ENCODE measurements at places on chromosomes 16 and 17.

- DNase-seq: no peak
Measured at GRCh38 chr17:57403236-57403635, 146.9 kb downstream of the MSI2 start.

GRCh38 chr16:54946909-54947308 lies 16.2 kb downstream of the IRX5 start:
- no peak for DNase-seq

DNA sequence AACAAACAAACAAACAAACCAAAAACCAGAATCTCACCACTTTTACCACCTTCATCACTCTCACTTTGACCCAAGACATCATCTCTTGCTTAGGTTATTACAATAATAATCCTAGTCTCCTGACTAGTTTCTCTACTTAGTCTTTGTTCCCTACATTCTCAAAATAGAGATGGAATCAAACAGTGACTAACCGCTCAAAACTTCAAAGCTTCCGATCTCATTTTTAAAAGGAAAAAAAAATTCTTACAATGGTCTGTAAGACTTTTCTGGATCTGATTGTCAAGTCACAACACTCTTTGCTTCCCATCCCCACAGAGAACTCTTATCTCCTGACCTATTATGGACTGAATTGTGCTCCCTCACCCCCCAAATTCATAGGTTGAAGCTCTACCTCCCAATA lies 60.9 kb downstream of the SPAG9 start:
- no peak for DNase-seq

GRCh38 chr16:17470908-17471718 lies at the start of gene XYLT1:
Gene XYLT1 (minus strand): TSS chr16:17470960. CDS start chr16:17470796, 164 bp downstream.
- peak; percentile 95 for DNase-seq

DNA sequence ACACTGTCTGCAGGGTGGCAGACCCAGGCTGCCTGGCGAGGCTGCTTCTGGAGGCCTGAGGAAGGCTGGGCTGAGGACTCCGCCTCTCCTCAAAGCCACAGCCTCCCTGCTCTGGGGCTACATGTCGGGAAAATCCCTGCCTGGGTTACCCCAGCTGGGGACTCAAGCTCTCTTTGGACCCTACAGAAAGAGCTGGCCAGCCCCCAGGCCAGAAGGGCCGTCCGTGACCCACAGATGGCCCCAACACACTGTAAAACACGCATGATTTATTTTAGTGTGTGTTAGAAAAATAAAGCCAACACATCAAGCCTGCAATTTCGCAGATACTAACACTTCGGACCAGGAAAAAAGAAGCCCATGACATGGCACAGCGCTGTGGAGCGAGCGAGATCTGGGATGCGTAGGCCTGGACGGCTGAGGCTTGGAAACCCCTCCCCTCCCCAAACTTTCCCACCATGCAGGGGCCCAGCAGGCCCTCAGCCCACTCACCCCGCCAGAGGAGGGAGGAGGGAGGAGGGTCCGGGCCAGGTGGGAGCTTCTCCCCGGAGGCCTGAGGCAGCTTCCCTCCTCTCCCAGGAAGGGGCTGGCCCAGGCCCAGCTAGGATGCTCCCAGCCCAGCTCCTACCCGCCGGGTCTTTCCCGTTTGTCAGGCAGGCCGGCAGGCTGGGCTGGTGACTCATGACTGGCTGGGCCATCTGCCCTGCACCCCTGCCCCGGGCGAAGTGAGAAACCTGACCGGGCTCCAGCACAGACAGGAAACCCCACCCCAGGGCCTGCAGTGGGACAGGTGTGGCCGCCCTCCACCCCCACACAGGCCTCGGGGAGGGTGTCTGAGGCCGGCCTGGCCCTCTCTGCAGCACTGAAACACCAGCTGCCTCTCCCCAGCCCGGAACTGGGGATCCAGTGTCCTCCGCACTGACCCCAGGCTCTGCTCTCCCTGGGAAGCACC lies 34.1 kb upstream of the SLC38A10 start:
- DNase-seq: peak; percentile 83

DNA sequence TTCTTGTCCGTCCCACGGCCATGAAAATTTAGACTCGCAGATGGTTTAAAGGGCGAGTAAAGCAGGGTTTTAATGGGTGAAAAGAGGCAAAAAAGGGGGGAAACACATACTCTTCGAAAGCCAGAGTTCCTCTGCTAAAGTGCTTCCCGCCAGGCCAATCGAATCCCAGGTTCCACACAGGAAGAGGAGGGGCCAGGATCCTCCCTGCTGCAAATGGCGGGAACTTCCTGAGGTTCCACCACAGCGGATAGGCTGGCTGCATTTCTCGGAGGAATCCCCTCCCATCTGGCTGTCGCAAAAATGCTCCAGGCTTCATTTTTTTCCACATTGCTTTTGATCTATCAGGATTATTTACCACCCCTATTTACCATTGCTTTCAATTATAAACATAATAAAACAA lies 670.1 kb upstream of the CA10 start:
- no peak for DNase-seq

DNA sequence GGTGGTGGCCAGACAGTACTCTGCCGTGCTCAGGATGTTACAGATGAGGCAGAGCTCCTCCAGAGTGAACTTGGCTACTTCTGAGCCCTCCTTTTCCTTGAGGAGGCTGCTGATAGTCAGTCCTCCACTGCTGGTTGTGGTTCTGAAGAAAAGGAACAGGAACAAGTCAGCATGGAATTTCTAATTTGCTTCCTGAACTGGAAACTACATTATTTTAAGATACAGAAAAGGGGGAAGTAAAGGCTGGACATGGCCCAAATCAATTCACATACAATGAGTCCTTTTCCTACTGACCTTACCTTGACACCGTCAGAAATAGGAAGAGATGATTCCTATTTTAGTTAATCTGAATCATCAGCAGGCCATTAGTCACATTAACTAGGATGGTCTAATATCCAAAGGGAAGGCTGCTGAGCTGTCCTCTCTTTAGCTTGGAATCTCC lies 154.2 kb downstream of the VPS53 start:
- no peak for DNase-seq

DNA sequence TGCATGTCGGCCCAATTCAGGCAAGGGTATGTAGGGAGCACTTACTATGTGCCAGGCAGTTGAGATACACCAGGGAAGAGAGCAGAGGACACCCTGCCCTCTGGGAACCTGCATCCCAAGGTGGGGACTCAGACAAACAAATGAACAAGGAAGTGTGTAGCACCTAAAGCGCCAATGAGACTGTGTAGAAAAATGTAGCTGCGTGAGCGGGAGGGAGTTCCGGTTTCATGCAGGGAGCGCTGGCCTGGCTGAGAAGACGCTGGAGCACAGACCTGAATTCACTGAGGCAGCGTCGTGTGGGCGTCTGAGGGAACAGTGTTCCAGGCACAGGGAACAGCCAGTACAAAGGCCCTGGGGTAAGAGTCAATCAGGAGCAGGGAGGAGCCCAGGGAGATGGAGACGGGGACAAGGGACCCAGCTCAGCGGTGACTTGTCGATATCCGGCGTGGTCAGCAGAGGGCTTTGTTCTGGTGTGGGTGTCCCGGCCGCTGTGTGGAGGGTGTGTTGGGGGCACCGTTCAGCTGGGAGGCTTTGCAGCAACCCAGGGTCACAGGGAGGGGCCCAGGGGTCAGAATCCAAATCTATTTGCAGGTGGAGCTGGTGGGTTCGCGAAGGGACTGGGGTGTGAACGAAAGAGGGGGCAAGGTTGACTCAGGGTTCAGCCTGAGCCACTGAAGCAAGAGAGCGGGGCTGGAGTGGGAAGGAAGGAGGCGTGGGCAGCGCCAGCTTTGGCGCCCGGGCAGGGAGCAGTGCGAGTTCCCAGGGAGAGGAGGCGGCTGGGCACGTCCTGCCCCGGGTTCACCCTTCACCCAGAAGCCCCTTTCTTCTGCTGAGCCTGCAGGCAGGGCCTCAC lies 17.8 kb upstream of the OSGIN1 start:
- no peak for DNase-seq

DNA sequence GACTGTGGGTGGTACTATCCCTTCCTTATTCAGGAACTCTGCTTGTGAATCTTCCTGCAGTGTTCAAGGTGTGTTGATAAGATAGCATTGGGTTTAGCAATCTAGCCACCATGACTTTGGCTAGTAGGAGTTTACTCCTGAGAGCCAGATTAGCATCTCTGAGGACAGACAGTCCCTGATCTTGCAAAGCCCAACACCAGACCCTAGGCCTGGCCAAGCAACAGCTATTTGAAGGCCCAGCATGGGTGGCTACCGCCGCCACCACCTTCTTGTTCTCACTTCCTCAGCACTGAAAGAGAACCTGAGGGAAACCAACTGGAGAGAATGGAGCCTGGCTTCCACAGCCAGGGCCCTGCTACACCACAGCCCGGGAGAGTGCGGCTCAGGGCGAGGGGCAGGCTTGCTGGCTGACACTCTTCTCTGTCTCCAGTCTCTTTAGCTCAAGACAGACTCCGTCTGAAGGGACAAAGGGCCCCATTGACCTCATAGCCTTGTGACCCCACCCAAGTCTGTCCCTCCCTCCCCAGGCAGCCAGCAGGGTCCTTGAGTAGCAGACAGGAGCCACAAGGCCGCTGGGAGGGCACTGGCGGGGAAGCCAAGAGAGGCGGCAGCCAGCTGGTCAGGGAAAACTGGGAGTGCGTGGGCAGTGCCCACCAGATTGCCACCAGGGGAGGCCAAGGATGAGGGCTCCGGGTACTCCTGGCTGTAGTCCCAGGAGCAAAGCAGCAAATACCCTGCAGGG lies 10.9 kb upstream of the ARHGAP23 start:
- no peak for DNase-seq

DNA sequence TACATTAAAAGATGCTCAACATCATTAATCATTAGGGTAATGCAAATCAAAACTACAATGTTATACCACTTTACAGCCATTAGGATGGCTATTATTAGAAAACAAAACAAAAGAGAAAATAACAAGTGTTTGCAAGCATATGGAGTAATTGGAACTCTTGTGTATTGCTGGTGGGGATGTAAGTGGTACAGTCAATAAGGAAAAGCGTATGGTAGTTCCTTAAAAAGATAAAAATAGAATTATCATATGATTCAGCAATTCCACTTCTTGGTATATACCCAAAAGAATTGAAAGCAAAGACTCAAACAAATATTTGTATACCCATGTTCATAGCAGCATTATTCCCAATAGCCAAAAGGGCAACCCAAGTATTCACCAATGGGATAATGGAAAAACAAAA lies 1.4 kb upstream of the CAPNS2 start:
- DNase-seq: no peak

GRCh38 chr17:57739402-57740234 lies 5.5 kb downstream of the CCDC182 start:
- DNase-seq: no peak

DNA sequence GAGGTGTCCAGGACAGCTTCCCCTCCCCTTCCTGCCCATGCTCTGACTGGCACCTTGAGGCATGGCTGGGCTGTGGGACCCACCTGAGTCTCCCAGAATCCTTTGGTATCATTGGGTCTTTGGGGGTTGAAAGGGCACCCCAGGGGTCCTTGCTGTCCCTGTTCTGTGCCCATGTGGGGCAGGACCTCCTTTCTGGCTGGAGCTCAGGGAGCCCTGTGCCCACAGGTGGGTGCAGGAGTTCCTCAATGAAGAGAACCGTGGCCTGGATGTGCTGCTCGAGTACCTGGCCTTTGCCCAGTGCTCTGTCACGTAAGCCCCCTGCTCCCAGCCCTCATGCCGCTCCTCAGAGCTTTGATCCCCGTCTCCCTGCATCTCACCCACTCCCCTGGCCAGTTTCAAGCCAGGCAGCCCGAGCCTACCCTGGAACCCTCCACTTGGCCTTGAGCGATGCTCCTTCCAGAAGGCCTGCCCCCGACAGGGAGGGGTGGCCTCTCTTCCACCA lies 11.8 kb downstream of the FMNL1 start:
- no peak for DNase-seq

DNA sequence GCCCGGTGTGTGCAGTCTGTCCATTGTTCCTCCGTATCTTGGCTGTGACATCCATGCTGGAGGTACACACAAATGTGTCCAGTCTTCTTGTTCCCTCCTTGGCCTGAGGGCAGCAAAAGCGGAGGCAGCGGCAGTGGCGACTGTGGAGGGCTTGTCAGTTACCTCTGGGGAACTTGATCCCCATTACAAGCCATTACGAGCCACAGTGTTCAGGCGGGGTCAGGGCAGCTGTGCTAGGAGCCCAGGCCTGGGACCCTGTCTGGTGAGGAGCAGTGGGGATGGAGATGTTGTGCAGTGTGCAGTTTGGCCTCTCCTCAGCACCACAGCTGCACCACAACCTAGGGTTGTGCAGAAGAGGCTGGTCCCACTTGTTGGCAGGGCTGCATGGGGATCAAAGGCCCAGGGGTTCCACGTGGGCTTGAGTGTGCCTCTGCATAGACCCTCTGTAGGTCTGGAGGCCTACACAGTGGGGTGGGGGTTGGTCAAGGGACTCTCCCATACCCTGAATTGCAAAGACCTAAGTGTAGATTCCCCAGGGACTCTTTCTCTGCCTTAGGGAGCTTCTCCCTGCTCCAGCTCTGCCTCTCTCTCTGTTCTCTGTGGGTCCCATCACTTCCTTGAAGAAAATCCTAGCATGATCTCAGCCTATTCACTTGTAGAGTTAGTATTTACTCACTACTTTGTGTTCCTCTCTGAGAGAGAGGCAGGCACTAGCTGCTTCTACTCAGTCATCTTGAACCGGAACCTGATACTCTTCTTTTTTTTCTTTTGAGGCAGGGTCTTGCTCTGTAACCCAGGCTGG lies 58.8 kb downstream of the SLFN11 start:
- DNase-seq: no peak

GRCh38 chr16:87464691-87465300 lies 28.0 kb downstream of the ZCCHC14 start:
- DNase-seq: peak; percentile 77

GRCh38 chr17:1275962-1276736 lies 3.3 kb upstream of the TRARG1 start:
- DNase-seq: no peak

GRCh38 chr16:19809693-19810092 lies 75.0 kb downstream of the GPRC5B start:
- no peak for DNase-seq

DNA sequence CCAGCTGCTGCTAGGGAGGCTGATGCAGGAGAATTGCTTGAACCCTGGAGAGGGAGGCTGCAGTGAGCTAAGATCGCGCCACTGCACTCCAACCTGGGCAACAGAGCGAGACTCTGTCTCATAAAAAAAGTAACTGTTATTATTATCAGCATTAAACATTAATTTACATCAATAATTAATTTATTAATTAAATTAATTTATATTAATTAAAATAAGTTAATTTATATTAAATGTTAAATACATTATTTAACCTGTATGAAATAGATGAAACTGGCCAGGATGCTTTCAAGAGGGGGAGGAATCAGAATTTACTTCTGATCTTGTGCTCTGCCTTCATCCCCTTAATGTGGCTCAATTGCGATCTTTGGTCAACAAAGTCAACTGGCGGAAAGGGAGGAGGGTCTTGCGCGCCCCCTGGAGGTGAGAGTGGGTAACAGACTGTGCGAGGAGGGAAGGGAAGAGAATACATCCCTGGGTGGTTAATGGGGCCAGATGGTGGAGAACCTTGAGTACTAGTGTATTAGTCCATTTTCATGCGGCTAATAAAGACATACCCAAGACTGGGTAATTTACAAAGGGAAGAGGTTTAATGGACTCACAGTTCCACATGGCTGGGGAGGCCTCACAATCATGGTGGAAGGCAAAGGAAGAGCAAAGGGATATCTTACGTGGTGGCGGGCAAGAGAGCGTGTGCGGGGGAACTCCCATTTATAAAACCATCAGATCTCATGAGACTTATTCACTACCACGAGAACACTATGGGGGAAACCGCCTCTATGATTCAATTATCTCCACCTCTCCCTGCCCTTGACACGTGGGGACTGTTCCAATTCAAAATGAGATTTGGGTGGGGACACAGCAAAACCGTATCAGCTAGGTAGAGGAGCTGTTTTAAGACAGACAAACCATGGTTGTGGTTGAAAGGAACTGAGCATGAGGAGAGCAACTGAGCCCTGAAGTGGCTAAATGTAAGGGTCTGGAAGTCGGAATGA lies 15.7 kb upstream of the CPPED1 start:
- no peak for DNase-seq

Data from skeletal muscle cell (primary cell).